Stromal cell of bone marrow (primary cell): ENCODE measurements at places on chromosomes 5 and 9.

DNA sequence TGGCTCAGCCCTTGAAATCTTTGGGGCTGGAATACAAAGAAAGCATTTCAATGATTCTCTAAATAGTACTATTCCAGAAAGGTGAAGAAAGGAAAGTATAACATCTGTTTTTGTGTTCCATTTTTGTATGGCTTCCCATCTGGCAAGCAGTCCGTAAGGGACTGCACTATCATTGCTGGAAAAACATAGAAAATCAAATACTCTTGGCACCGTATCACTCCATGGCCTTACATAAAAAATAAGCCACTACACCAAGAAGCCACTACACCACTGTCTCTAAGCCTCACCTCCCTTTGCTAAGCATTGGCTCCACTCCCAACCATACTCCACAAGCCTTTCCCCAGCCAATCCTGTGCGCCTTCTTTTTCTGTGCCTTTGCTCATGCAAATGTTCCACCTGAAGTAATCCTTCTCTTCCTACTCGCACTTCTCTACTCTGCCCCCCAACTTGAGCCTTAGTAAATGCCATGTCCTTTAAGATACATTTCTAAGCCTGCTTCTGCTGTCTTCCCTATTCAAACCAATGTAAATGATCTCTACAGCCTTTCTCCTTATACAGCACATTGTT is 454.6 kb upstream of the TUSC1 start:
- no peak for DNase-seq

GRCh38 chr9:113258282-113258681 is 17.1 kb downstream of the CDC26 start:
- DNase-seq, result no peak

GRCh38 chr5:138872841-138873465 is 2.2 kb downstream of the LRRTM2 start:
- no peak for DNase-seq

GRCh38 chr5:111229221-111229835 is 5.1 kb downstream of the CAMK4 start:
- DNase-seq, result no peak

DNA sequence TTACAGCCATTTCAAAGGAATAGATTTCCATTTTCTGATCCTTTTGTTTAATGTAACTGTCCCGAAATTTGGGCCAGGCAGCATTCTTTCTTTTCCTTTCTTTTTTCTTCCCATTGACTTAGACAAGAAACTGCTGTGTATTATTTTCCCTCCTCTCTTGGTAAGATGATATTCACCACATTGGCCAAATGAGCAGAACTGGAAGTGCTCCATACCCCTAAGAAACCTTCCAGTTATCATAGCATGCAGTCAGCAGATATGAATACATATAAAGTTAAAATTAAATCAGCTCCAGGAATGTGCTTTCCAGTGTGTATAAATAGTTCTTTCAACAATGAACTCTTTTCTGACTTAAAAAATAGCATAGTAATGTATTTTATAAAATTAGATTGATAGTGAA is 168.5 kb upstream of the GAS1 start:
- peak; percentile 81 for DNase-seq

DNA sequence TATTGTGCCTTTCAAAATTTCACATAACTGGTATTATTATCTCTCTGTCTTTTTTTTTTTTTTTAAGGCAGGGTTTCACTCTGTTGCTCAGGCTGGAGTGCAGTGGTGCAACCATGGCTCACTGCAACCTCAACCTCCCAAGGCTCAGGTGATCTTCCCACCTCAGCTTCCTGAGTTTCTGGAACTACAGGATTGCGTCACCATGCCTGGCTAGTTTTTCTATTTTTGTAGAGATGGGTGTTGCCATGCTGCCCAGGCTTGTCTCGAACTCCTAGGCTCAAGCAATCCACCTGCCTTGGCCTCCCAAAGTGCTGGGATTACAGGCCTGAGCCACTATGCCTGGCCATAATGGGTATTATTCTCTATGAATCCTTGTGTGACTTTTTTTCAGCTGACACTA is 402.3 kb upstream of the SMARCA2 start:
- no peak for DNase-seq

- no peak for DNase-seq
Measured at GRCh38 chr5:178330791-178331404, 98.3 kb upstream of the PHYKPL start.

- no peak for DNase-seq
Measured at GRCh38 chr5:99368726-99369125, 439.9 kb upstream of the CHD1 start.

DNA sequence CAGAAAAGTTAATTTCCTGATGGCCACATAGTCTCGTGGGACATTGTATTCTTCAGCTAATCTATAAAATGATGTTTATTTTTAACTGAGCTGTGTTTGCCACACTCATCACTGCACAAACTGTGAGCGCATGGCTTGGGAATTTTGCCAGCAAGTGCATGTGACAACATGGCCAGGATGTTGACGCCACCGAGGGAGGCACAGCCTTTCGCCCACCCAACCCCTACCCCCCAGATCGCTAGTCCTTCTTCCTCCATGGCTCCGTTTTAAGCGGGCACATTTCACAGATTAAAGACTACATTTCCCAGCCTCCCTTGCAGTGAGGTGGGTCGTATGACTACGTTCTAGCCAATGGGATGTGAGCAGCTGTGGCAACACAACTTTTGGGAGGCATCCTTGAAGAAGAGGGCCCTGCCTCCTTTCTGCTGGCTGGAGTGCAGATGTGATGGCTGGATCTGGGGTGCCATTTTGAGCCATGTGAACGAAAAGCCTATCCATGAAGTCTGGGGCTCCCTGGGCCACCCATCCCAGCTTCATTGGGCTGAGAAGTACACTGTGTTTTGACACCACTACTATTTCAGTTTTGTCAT is 7.9 kb downstream of the NRARP start:
- no peak for DNase-seq

DNA sequence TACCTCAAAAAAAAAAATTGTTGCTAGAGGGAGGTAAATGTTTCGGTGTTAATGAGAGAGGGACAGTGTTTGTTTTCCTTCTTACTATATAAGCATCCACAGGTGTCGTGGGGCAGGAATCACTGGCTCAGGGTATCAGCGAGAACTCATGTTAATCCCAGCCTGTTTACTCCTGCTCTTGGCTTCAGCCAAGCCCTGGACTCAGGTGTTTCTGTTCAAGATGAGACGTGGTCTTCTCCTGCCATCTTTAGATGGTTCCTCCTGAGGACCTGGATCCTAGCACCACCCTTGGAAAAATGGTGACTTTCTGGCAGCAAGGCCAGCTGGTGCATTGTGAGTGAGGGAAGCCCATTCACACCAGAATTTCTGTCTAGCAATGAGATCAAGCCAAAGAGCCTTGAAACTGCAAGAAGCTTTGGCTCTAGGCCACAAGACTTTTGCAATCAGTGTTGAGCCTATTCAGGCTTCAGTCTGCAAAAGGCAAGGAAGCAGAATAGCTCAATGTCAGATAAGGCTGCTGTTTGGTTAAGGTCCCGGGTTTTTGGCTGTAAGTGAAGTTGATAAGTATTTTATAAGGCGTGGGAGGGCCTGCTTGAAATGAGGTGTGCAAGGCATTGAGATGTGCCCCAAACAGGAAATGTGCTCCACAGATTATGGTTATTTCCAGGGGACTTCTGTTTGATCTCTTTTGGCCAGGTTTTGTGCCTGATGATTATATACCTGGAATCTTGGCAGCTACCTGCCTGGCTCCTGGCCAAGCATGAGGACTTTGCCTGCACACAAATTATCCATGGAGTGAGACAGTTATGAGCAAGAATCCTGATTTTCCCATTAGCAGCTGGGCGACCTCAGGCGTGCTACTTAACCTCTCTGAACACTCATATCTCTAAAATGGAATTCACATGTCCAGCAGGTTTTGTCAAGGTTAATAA is 99.8 kb downstream of the TENT4A start:
- peak; percentile 57 for DNase-seq

DNA sequence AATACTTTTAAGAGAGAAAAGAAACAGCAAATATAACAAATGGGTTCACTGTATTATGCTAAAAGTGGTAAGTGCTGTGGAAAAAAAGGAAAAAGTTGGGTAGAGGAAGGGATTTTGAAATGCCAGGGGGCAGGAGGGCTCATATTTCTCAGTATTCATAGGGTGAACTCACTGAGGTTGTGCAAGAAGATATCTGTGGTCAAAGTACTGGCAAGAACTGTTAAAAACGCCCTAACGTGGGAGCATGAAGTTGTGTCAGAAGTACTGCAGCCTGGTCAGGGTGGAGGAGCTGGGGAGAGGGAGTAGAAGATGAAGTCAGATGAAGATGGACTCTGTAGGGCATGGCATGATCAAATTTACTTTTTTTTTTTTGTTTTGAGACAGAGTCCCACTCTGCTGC is 31.2 kb upstream of the SLC28A3 start:
- DNase-seq, result peak; percentile 98

GRCh38 chr9:34493972-34494535 is 28.7 kb downstream of the ENHO start:
- DNase-seq, result peak; percentile 24

DNA sequence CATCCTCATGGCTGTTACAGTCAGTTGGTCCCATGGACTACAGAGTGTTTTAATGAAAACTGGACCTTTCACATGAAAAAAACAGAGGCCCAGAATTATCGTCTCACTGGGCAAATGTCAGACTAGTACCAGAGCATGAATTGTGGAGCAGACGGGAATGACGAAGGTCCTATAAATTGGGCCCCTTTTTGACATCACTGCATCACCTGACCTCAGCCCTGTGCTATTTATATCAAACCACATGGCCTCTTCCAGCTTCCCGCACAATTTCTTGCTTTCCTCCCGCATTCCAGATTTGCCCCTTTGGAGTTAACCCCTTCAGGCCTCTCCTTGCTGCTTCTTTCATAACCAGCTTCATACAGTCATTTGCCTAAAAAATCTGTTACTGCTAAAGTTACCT is 301.7 kb downstream of the ATPSCKMT start:
- no peak for DNase-seq
